NCI-H1694 treated with DMSO at 0.1 percent for 48 hours (cell line): ENCODE measurements at places on chromosomes 7 and 10.

DNA sequence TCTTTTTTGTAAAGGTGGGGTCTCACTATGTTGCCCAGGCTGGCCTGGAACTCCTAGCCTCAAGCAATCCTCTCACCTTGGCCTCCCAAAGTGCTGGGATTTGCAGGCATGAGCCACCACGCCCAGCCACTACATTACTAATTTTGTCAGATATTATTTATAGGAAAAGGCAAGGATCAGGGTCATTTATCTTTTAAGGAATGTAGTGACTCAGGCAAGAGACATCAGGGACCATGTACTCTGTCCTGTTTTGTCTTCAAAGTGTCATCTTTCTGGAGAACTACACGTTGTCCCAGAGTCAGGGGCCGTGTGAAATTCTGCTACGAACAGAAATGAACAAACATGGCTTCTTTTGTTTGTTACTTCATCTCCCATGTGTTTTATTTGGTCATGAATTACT, 105.3 kb downstream of the NPTX2 start:
- DNase-seq = no peak

DNA sequence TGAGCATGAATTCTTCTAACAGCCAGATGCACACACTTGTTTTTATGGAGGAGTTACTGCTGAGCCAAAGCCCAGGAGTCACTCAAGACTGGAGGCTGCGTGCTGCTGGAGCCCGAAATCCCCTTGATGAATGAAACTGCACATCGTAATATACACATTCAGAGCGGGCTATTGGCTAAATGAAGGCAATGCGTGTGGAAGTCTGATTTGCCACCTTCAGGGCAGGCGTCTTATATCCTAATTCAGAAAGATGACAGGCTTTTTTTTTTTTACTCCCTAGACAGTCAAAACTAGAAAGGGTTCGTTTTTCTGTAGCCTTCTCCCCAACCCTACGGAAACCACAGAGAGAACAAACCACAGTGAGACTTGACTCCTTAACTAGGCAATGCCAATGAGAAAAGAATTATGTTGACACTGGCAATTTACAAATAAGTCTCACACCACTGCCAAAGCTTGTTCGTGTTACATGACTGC, 227.2 kb upstream of the KLF14 start:
- DNase-seq = no peak

DNA sequence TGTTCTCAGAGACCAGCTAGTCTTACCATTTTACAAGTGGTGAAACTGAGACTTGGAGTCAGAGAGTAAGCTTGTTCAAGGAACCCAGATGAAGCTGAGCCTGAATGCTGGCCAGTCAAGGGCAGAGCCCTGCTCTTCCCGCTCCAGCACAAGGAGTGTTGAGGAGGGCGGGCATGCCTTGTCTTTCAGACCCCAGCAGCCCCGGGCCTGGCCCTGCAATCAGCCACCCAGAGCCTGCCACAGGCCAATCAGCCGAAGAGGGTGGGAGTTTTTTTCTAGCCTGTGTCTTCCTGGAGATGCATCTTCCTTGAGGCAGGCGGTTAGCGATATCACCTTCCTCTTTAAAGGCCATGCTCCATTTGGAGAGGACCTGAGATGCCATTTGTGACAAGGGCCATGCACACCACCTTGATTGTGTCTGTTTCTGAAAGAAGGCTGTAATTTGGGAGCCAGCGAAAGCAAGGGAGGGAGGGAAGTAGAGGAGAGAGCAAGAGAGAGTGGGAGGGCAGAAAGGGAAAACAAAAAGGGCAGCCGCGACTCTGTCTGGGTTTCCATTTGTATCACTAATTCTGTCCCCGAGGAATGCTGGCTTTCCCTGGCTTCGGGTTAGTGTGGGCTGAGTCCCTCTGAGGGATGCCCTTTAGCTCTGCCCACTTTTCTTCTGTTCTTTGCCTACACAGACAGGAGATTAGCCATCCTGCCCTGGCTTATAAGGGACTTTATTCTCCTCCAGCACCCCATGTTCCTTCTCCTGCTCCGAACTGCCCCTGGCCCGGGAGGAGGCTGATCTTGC, 8.0 kb downstream of the CDH23 start:
- DNase-seq = no peak

DNA sequence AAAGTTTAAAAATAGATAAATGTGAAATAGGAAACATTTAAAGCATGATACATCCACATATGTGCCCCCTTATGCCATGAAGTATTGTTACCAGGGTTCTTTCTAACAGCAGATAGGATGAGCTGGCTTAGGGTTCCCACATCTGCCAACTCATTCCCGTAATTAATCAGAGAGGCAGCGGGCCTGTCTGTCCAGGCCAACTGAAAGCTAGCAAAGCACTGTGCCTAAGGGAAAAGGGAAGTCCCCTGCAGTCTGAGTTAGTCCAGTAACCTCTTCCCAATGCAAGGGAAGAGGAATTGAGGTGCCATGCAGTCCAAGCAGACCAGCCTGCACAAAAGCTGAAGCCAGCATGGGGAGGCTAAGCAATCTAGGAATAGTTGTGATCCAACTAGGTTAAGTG, 18.3 kb upstream of the ZC3HAV1L start:
- peak; percentile 18 for DNase-seq

- no peak for DNase-seq
Observed at GRCh38 chr7:130904792-130905191, 170.8 kb upstream of the KLF14 start.

- no peak for DNase-seq
Observed at GRCh38 chr10:8416192-8416701, 361.8 kb downstream of the GATA3 start.

GRCh38 chr7:128021366-128021765, 9.9 kb downstream of the LRRC4 start:
- DNase-seq = no peak

DNA sequence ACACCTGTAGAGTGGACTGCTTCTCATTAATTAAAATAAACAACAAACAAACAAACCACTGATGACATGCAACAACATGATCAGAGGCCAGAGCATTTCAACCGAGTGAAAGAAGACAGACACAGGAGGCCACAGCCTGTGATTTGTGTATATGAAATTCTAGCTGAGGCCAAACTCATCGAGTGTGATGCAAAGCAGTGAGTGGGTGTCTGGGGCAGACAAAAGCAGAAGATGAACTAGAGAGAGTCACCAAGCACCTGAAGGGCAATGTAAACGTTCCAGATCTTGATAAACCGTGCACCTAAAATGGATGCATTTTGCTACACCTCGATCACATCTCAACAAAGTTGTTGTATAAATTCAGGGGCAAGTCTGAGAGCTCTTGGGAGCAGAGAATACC, 108.4 kb downstream of the KLF6 start:
- no peak for DNase-seq

- DNase-seq = no peak
Observed at GRCh38 chr10:43689007-43689491, 40.4 kb upstream of the ZNF32 start.

DNA sequence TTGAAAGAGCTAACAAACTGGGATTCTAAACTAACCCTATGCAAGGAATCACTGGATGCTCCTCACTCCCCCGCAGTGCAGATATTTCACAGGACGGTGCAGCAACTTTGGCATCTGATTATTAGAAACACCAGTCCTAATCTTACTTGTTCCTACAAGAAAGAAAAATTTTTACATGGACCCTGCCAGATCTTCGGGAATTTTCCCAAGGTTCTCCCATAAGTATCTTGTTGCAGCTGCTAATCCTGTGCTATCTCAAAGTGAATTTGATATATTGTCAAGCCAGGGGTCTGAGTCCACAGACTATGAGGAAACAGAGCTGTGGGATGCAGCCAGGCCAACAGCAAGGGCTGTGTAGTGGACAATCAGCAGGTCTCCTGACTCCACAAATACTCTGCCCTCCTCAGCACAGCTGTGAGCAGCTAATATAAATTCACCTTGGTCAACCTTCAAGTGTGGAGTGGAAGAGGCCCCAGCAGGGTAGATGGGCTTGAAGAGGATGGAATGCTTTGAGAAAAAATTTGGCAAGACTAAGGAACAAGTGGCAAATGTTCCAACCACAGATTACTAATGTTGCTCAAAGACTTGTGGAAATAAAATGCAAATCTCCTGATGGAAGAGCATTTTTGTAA, 25.6 kb downstream of the VSTM4 start:
- no peak for DNase-seq

DNA sequence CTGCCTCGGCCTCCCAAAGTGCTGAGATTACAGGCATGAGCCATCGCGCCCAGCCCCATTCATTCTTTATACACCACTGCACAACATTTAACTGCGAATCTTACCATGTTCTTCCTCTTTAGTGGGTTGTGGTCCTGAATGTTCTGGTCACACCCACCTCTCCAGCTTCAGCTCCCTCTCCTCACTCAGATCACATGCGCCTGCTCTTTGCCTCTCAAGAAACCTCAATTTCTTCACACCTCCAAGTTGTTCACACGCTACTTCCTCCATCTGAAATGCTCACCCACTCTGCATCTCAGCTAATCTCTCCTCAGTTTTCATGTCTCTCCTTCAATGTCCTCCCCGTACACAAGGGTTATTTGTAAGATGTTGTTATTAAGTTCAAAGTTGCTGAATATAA, 2.4 kb upstream of the PRR15 start:
- no peak for DNase-seq

- DNase-seq = no peak
Observed at GRCh38 chr7:154858836-154859537, 143.9 kb downstream of the PAXIP1 start.

DNA sequence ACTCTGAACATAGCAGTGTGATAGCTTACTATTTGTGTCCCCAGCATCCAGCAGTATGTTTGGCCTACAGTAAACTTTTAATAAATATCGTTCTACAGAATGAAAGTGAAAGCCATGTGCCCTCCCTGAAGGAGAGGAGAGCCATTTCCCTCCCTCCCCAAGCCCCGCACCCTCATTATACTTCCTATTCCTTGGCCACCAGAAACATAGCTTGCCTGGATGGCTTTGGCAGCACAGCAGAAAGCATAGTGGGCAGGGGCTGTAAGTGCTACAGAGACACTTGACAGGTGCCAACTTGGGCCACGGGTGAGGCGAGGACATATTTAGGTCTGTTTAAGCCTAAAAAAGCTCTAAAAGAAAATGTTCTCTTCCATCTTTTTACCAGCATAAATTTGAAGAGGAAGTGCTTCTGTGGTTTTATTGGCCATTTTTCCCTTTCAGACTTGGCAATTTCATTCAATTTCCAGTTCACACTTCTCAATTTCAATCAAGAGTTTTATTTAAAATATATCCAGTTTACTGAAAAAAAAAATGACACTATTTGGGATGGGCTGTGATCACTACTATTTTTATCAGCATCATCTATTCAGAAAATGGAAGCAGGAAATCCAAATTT, 12.7 kb downstream of the HHEX start:
- DNase-seq = no peak

DNA sequence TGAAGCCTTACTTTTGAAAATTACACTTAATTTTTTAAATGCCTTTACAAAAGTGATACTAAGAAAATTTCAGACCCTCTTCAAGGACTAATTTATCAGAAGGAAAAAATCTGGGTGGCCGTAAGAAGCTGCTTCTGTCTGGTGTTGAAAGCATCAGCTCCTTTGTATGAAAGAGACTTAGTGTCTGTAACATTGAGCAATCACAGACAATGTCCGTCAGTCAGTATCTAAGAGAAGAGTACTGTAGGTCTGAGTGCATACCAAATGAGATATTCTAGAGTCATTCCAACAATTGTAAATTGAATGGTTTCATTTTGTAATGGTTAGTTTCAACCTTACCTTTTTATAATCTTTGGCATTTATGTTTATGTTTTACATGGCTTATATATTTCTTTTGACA, 11.1 kb upstream of the MDFIC start:
- DNase-seq = no peak

DNA sequence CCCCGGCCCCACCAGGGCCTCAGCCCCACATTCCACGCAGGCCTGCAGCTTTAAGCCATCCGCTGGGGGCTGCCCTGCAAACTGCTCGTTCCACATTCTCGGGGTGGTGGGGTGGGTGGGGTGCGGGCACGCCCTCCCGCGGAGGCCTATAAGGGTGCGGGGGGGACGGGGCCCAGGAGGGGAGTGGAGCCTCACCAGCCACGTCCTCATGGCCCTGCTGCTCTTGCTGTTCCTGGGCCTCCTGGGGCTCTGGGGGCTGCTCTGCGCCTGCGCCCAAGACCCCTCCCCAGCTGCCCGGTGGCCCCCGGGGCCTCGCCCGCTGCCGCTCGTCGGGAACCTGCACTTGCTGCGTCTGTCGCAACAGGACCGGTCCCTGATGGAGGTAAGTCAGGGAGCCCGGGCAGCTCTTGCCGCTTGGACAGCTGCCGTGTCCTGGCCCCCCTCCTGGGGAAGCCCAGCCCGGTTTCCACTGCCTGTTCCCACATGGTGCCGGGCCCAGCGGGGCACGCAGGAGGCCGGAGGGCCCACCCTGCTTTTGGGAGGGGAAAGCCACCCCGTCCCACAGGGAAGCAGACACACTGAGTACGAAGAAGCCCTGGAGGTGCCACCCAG, at the start of gene CYP2W1:
TSS of gene CYP2W1 (plus strand) at position 178 of the 612 bp plus-strand sequence. CDS start at position 209, 31 bp downstream.
- DNase-seq = peak; percentile 81
